Keratinocyte (primary cell): ENCODE measurements at places on chromosomes 4 and X. TPM values are rescaled to one million over a fixed set of nuclear protein-coding genes. Genes with fewer than 3 reads are reported as not detected.

GRCh38 chr4:1096841-1097240, 16.5 kb downstream of the RNF212 start:
- no peak for DNase-seq

DNA sequence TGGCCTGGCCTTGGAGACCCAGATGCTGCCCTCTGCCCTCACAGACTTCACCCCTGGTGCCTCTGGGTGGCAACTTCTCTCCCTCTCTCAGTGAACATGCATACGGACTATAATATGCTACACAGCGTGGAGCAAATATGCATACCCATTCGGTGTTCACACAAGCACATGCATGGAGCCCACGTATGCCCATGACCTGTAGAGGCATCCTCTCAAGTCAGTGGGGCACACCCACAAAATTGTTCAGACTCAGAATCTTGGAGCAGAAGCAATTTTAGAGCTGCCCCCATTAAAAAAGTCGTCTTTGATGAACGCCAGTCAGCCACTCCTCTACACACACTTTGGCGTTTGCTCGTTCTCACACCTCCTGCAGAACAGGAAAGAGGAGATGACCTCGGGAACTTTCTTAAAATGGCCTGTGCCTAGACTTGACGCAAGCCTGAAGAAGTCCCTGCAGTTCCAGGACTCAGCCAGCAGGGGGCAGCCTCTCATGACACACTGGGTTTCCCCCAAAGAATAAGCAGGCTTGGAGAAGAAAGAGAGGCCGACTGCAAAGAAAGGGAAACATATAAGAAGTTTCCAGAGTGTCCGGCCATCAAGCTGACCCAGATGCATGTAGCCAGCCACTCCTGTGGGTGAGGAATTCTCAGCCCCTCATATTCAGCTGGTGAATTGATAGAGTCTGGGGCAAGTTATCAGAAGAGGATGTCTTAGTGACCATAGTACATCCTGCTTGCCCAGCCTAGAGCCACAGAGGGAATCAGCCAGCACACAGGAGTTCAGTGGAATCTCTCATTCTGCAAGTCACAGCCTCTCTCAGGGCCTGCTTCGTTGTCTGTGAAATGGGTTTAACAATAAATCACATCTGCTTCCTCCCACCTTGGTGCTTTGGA, 17.3 kb downstream of the APLN start:
- no peak for DNase-seq

DNA sequence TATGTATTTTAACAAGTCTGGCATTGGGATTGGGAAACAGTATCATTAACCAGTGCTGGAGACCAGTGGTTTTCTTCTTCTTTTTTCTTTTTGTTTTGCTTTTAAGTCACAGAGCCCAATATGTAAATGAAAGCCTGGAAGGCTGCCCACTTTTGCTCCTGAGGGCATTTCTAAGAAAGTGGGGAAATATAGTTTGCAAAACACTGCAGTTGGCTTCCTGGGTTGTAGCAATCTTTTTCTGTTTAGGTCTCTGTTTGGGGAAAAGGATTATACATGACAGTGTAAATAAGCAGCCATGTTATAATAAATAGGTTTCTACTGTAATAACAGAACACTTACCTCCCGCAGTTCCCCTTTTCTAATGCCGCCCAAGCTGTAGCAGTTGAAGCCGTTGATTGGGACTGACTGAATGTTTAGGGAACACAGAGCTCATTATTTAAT, 105.5 kb downstream of the TMEM164 start:
- DNase-seq, result no peak

DNA sequence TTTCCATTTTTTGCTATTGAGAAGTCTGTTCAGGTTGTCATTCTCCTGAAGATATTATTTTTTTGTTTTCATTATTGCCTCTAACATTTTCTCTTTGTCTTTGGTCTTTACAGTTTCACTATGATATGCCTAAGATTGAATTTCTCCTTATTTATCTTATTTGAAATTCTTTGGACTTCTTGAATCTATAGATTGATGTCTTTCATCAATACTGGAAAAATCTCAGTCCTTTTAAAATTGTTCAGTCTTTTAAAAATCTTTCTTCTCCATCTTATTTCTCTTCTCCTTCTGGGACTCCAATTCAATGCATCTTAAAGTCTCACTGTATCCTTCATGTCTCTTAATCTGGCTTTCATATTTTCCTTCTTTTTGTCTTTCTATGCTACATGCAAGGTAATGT, 86.7 kb downstream of the KIT start:
- DNase-seq, result no peak

DNA sequence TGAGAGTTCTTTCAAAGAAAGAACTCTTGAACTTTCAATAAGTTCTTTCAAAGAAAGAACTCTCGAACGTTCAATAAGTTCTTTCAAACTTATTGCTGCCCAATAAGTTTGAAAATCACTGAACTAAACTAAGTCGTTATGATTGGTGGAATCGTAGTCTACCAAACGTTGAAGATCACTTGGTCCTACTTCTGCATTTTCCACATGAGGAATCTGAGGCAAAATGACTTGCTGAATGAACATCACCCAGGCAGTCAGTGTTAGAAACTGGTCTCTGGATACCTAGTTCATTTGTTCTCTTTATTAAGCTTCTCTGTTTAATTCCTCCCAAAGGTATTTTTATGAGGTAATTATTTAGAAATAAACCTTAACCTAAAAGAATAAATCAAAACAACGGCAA, 7.1 kb upstream of the CNOT6L start:
- no peak for DNase-seq

DNA sequence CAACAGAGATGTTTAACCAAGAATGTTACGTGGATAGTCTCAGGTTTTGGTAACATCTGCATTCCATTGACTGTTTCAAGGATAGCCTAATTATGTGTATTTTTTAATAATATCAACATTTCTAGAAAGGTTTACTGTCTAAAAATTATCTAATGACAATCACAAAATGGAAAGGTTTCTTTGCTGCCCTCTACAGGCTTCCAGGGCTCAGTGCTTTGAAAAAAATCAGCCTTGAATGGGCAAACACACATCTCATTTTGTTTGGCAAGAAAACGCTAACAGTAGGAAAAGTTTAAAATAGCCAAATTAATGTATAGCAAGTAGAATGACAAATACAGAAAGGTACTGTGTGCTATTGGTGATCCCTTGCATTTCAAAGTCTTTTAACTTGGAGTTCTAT, 223.4 kb upstream of the PRPS2 start:
- DNase-seq, result no peak

DNA sequence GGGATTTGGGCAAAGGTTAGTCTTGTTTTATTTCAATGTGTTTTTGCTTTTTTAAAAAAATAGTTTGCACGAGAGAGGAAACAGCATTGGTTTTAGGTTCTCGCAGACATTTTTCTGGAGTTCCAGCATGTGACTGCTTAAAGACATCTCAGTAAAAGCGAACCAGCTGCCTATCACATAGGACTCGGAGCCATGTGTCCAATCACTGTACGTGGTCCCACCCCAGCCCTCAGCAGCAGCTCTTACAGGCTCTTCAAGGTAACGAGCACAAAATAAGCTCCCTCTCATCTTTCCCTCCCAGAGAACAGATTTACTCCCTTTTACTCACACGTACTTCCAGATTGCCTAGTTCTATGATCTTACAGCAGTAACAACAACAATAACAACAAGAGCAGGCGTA, 68.7 kb downstream of the MCF2 start:
- DNase-seq, result no peak

DNA sequence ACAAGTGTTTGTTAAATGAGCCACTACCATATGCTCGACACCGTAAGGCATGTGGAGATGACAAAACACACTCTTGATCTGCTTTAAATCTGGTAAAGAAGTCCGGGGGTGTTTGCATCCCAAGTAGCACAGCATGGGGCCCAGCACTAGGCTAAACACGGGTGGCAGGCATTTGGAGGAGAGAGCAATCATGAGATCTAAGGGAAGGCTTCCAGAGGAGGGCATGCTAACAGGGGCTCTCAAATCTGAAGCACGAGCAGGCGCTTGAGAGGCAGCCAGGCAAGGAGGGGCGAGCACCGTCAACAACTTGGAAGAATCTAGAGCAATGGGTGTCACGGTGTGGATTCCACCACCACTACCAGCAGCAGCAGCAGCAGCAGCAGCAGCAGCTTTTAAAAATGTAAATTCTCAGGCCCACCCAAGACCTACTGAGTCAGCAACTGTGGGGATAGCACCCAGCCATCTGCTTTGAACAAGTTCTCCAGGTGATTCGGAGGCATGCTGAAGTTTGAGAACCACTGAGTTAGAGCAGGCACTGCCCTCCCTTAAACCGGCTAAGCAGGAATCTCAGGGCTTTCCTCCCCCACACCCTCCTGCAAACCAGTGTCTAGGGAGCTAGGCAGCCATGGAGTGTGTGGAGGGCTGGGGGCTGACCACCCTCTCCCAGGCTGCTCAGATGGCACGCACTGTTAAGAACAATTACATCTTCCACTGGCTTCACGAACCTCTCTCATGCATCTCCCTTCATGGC, 70.2 kb upstream of the MAP3K15 start:
- no peak for DNase-seq

DNA sequence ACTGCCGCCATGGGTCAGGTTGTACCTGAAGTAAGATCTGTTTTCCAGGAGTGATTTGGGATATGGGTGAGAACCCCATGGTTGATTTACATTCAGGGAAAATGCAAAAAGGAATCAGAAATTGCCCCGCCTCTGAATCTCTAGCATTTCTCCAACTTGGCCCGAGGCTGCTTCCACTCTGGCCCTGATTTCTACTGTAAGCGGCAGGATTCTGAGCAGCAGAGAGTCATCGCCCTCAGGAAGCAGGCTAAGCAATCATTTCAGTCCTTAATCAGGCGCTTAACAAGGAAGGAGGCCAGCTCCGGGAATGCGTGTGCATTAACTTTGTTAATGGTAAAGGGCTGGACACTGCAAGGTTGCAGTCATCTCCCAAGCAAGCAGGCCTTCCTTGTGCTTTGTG, 88.5 kb upstream of the DHX15 start:
- DNase-seq, result no peak

DNA sequence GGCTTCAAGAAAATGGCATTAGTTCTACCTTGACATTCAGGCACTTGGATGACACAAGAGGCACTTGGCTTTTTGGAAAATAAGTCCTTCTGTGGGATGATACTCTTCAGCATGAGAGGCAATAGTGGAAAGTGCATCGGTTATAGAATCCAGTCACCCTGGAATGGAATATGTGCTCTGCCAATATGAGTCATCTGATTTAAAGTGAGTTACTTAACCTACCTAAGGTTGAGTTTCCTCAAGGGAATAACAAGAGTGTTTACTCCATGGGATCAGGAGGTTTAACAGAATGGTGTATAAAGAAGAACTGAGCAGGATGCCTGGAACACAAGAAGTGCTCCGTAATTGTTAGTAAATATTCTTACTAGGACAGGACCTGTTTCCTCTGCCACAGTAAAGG, 10.7 kb downstream of the SLC39A8 start:
- no peak for DNase-seq

DNA sequence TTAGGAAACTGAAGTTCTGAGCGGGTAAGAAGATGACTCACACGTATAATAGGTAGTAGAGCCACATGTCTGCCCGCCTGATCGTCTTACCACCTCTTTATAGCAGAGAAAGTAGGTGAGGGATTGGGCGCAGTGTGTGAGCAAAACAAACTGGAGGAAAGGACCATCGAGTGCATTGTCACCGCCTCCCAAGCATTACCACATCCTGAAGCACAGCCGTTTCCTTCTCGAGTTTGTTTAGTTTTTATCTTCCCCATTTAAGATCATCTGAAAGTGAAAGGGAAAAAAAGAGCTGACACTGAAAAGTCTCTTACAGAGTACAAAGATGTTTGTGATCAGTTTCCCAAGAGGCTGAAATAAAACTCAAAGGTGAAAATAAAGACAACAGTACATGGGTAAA, 14.8 kb downstream of the PDK3 start:
- DNase-seq, result no peak

- DNase-seq, result no peak
Observed at GRCh38 chr4:147639388-147639787, 22.2 kb downstream of the TMEM184C start.

GRCh38 chrX:123153846-123154335, 30.2 kb upstream of the GRIA3 start:
- no peak for DNase-seq

DNA sequence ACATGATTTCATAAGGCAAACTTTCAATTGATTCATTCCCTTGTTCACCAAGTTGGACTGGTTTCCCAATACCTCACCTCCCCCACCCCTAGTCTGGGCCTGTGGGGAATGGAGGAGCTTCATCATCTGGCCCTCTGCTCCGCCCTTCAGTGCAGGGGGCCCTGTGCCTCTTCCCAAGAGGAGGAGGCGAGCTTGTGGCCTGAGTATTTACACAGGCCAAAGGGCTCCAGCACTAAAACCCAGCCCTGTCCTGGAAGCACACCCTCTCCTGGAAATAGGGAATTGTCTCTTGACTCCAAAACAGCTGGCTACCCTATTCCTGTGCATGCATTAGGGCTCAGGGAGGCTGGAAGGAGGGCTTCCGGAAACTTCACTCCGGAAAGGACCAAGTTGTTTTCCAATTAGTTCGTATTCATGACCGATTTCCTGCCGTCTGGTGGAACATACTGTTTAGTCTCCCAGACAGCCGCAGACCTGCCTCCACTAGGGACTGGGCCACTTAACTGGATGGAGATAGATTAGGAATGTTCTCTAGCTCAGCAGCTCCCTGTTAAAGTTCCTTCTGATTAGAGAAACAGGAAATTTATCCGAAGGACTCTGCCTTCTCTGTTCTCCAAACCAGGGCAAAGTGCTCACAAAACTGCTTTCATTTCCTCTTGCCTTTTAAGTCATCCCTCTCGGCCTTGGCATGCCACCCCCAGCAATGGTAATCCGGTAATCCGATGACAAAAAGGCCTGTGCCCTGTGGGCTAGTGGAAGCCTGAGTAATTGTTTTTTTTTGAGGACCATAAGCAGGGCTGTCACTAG, 5.8 kb downstream of the SRPX2 start:
- DNase-seq, result no peak

GRCh38 chr4:658681-659667, 15.1 kb downstream of the ATP5ME start:
- DNase-seq, result no peak

The UCP1 gene
- not detected in 3 replicates for polyA plus RNA-seq

The MGARP gene
- 0.58 to 0.99 TPM (median 0.94 TPM) in 3 replicates for polyA plus RNA-seq

The PROM1 gene
- polyA plus RNA-seq, result not detected in 3 replicates

The PLP2 gene
- polyA plus RNA-seq, result 284 to 488 TPM (median 358 TPM) in 3 replicates

The BEND4 gene
- polyA plus RNA-seq, result not detected in 3 replicates

The P2RY4 gene
- polyA plus RNA-seq, result 0.06 to 0.09 TPM in 2 of 3 replicates, not detected in the other
